Activated naive CD4-positive, alpha-beta T cell treated with anti-CD3 and anti-CD28 coated beads, Interleukin-2, amount 50 U/mL, for 72 hours (primary cell): ENCODE measurements at places on chromosomes 12 and 14. TPM values are rescaled to one million over a fixed set of nuclear protein-coding genes. Genes with fewer than 3 reads are reported as not detected.
A peak's percentile ranks its signal among the peaks of the same experiment; 100 is the strongest.

GRCh38 chr12:110058875-110059615, 10.7 kb upstream of the C12orf76 start:
- DNase-seq = no peak

The KRT79 gene
- 0.12 TPM for total RNA-seq

DNA sequence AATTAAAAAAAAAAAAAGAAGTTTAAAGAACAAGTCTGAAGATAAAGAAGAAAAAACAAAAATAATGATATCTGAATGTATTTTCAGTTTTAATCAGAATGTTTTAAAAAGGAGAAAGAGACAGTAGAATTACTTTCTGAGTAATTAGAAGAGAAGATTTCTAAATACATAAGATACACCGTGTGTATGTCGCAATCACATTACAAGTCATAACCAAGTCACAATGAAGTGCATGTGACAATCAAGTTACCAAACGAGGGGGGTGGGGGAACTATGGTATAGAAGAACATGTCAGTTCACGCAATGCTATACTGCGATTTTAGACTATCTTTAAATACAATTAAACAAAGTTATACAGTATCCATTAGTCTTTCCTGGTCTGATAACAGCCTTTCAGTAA, 1464.1 kb upstream of the FLRT2 start:
- DNase-seq = no peak

The FOXG1 gene
- not detected for total RNA-seq

DNA sequence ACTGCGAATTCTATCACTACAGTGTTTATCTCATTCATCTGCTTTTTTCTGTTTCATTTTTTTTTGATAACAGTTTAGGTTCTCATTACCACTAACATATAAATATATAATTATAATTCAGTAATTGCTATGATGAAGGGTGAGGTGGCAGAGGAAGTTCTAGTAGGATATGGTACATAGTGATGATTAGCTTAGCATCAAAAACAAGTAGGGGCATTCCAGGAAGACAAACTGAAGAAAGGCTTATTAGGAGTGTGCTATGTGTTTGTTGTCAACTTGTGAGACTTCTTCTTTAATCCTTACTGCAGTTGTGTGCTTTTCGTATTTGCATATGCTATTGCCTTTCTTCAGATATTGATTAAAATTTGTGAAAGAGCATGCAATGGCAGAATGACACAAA, 20.6 kb downstream of the FUT8 start:
- DNase-seq = no peak

GRCh38 chr12:132904718-132905328, 17.4 kb upstream of the CHFR start:
- DNase-seq = peak; percentile 91

DNA sequence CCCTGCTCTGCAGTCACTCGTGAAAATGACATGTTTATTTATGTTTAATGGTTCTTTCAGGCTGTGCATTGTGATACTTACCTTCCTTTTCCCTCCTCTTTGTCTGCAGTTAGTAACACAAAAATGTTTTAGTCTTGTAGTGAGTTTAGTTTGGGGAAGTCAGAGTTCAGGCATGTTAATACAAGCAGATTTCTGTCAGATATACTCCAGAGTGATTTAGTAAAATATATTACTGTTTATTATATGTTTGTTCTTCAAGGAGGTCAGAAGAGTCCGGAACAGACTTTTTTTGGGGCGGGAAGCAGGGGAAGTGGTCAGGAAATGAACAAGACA, 28.7 kb downstream of the MSRB3 start:
- no peak for DNase-seq

GRCh38 chr14:53462931-53463778, 310.0 kb upstream of the DDHD1 start:
- DNase-seq = no peak
